ENCODE measurements at places on chromosomes 3 and 15. TPM values are rescaled to one million over a fixed set of nuclear protein-coding genes. Genes with fewer than 3 reads are reported as not detected.

- DNase-seq: no peak
Observed at GRCh38 chr3:166283840-166284239, 446.6 kb upstream of the BCHE start.

Gene GRM7
- 0.12 TPM for total RNA-seq

- peak; percentile 30 for DNase-seq
Observed at GRCh38 chr3:72462595-72463011, 385.6 kb downstream of the SHQ1 start.

GRCh38 chr15:62636823-62637573 lies 405.5 kb upstream of the TPM1 start:
- no peak for DNase-seq

GRCh38 chr15:48425051-48425450 lies 93.8 kb downstream of the DUT start:
- no peak for DNase-seq

DNA sequence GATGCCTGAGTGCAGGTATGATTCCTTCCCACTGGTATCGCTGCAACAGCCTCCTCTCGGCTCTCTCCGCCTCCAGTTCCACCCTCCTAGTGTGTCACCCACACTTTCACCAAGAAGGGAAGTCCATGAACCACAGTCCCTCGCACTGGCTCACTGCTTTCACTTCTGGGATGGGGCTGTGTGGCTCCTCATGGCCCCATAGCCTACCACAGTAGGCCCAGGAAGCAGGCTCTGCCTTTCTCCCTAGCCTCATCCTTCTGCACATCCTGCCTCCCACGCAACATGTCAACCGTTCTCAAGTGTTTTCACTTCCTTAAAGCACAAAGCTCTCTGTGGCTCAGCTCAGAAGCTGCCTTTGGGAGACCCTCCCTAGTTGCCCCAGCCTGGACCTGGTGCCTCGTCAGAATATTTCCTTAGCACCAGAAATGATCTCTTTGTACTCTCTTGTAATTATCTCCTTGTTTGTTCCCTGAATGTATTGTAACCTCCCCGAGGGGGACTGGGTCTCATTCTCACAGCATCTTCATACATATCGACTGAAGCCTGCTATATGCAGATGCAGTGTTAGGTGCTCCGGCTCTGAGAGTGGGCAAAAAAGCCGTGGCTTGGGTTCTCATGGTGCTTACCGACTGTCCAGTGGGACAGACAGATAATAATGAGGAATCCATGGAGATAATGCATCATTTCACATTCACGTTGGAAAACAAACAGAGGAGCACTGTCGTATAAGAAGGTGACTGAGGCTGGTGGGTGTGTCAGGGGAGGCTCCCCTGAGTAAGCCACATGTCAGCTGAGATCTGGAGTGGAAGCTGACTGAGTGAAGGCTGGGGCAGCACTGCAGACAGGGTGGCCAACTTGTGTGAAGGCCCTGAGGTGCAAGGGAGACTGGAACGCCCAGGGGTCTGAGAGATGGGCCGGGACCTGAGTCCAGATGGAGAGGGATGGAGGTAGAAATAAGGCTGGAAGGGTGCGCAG lies 107.1 kb downstream of the DGKG start:
- DNase-seq: no peak

DNA sequence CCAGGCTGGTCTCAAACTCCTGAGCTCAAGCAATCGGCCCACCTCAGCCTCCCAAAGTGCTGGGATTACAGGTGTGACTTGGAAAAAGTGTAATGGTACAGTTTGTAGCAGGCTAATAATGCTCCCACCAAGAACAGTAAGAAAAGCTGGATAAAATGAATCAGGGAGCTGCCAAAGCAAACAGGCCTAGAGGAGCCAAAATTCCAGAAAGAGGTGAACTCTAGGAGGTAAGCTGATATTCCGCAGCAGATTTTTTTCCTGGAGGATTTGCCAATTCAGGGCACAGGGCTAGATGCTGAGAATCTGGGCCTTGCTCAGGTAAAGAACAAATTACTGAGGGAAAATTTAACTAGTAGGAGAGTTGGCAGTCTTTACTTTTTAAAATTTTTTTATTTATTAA lies 11.0 kb upstream of the PCYT1A start:
- DNase-seq: no peak

GRCh38 chr15:57327985-57328471 lies 48.3 kb upstream of the CGNL1 start:
- no peak for DNase-seq

- DNase-seq: no peak
Observed at GRCh38 chr3:66808891-66809594, 189.1 kb upstream of the KBTBD8 start.

DNA sequence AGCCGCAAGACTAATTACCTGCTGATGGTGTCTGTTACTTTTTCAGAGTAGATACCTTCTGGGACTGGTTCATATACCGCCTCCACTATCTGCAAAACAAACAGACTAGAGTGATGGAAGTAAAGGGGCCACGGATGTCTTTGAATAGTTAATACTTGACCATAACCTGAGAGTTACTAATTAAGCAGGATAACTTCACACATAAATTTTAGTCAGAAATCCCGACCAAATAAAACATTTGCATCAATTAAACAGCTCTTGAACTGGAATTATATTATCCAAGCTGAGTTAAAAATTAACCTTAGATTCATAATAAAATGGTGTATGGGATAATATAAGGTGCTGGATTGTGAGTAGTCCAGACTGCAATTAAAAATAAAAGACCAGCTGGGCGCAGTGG lies 167.7 kb downstream of the NEK10 start:
- DNase-seq: no peak

GRCh38 chr15:78316283-78317083 lies 17.1 kb upstream of the SKIC8 start:
- DNase-seq: peak; percentile 80
